CD4-positive, alpha-beta T cell (primary cell): ENCODE measurements at places on chromosomes 12 and 14.

DNA sequence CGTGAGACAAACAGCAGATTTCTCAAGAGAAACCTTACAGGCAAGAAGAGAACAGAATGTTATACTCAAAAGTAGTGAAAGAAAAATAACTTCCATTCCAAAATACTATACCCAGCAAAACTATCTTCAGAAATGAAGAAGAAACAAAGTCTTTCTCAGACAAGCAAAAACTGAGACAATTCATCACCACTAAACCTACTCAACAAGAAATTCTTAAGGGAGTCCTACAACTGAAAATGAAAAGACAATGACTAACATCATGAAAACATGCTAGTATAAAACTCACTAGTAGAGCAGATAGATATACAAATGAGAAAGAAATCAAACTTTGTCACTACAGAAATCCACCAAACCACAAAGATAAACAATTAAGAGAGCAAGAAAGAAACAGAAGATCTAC lies 106.5 kb downstream of the CEP83 start:
- no peak for DNase-seq

DNA sequence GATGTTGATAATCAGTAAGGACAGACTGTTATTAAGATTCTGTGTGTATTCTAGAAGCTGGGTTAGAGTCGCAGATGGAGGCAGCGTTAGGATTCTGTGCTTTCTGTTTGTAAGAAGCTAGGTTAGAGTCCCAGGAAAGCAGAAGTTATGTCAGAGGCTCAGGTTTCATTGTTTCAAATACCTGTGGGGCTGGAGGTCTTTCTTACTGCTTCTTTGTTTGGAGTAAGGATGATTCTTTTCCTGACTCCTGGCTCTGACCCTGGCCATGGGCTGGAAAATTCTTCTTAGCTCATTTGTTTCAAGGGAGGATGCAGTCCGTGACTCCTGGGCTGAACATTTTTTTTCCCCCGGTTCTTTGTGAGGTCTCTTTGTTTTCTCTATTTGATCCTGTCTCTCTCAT lies 5.2 kb downstream of the MUCL1 start:
- DNase-seq, result no peak

GRCh38 chr14:105250986-105251385 lies 2.7 kb downstream of the BTBD6 start:
- no peak for DNase-seq

DNA sequence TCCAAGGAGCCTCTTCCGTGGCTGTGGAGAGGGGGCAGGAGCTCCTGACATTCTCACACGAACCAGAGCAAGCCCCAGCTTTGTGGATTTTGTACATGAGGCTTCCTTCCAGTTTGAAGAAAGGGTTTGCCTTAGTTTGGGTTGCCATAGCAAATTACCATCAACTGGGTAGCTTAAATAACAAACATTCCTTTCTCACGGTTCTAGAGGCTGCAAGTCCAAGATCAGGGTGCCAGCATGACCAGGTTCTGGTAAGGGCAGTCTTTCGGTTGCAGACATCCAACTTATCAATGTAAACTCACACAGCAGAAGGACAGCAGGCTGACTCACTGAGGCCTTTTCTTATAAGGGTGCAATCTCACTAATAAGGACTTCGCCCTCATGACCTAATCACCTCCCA lies 25.9 kb upstream of the STAB2 start:
- DNase-seq, result no peak

- no peak for DNase-seq
Measured at GRCh38 chr12:1421091-1421846, 173.1 kb downstream of the FBXL14 start.

GRCh38 chr14:22797017-22797917 lies 18.0 kb downstream of the SLC7A7 start:
- no peak for DNase-seq

DNA sequence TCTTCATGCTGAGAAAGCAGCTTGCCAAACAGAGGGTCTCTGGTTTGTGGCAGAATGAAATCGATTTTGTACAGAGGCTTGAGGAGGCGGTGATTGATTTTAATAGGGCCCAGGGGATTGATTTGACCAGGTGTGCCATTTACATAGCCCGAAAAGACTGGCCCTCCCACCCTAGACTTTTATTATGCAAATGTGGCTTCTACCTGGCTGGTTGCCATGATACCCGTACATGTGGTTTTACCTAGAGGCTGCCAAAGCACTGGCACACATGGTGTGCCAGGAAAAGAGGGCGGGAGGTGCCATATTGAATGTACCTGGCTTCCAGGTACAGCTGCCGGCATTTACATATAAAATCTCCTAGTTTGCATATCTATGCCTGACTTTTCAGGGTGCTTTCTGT lies 18.0 kb upstream of the GUCY2C start:
- DNase-seq, result no peak

DNA sequence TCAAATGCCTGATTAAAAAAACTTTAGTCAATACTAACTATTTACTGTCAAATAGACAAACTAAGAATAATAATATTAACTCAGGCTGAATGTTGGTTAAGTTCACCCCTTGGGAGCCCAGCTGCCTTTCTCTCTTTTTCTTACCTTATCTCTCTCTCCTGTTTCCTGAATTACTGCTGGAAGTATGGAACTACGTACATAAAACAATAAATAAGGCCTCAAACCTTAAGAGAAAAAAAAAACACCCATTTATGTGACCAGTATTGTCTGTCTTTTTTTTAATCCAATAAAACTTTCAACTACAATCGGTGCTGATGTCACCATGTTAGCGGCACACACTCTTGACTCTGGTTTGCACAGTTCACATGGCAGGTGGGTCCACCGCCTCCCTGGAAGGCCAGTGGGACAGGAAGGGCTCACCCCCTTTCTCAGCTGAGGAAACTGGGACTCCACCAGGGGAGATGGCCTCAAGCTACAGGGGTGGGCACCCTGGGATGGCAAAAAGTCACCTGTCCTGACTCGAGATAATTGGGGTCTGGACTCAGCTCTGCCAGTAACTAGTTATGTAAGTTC lies 21.3 kb downstream of the BCL11B start:
- DNase-seq, result no peak

DNA sequence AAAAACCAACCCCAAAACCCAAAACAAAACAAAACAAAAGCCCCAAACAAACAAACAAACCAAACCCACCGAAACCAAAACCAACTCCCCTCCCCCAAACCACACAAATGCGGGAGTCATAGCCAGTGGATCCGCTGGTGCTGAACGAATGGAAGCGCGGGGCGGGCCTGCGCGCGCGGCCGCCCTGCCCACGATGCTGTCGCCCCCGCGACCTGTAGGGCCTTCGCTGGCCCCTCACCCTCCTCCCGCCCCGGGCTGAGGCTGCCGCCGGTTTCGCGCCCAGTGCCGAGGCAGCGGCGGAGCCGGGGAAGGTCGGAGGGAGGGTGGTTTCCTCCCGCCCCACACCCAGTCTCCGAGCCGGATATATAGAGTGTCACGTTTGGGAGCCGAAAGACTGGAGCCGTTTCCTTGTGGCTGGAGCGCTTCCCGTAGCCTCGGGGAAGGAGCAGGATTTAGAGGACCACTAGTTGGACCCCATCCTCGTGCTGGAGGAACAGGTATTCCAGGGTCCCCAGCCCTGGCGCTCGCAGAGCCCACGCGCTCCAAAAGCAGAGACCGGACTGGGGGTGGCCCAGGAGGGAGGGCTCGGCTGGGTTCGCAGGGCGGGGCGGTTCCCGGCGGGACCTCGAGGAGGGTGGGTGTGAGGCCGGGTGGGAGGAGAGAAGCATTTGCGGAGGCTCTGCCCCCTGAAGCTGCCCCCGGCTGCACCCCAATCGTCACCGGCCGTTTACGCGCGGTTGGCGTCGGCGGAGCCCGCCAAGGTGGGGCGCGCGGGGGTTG lies at the start of gene FAR2:
Gene FAR2, plus strand, starts transcription at position 368 of the 780 bp plus-strand sequence. CDS start 121,172 bp downstream, outside the sequence.
- peak; percentile 27 for DNase-seq

DNA sequence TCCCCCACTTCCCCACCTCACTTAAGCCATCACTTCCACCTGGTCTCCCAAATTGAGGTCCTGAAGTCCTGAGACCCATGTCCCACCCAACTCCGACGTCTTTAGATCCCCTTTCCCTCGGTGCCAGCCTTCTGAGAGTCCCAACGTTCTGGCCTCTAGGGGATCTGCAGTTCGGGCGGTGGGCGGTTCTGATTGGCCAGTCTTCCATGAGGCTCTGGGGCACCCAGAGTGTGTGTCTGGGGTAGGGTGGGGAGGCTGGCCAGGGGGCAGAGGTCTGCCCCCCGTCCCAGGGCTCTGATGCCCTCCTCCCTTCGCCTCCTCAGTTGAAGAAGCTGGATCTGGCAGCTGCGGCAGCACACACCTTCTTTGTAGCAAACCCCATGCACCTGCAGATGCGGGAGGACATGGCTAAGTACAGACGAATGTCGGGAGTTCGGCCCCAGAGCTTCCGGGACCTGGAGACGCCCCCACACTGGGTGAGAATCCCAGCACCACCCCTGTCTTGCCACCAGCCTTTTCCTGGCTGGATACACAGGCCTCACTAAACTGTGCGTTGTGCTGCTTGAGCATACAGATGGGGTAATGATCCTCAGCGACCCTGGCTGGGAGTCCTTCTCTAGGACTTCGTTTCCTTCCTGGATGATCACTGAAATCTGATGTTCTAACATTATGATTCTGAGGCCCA lies 1.5 kb downstream of the P3H3 start:
- no peak for DNase-seq

DNA sequence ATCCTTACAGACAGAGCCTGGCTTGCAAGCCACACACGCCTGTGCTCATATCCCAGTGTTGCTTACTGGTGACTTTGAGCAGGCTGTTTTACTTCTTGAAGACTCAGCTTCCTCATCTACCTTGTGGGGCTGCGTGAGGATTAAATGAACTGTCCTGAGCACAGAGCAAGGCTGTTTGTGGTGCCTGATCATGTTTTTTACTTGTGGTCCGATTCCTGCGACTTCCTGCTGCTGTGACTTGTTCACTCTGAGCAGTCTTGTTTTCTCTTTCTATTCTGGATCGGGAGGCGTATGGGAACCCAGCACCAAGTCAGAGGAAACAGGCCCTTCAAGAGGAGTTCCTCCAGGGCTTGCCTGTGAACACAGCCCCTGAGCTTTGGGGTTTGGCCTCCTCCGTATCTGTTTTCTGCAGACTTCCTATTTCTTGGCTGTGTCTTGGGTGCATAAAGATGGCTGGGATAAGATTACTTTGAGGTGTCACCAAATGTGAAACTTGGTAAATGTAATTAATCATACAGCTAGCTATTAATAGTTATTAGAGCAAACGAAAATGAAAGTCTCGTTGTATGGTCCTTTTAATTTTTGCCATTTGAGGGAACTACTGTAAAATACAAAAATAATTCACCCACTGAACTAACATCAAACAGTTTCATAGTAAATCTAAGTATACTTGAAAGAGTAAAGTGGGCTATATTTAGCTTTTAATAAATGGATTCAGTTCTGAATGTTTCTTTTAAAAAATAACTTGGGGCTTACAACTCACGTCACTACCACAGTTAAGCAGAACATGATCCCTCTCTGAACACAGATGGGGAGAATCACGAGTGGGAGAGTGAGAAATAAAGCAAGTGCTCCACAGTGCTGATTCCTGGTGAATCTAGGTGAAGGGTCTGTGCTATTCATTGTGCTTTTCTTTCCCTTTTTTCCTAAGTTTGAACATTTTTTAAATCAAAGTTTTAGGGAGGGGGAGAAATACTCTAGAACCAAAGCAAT lies 251.5 kb downstream of the FOXN3 start:
- DNase-seq, result no peak
